Stimulated activated CD4-positive, alpha-beta T cell treated with anti-CD3 and anti-CD28 coated beads, Interleukin-4, amount 100 ng/mL, for 4 hours (primary cell): ENCODE measurements at places on chromosomes 2 and 18.

DNA sequence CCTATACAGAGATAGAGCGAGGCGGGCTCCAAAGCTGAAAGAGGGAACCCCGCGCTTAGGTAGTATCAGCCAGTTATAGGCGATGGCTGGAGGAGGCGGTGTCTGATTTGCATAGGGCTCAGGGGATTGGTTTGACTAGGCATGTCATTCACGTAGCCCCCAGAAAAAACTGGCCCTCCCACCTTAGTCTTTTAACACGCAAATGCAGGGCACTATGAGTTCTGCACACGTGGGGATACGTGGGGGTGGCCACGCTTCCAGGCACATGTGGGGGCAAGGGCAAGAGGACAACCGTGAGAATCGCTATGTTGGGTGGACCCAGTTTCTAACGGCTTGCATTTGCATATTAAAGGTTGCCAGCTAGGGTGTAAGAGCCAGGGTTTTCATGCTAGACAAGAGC lies 56.7 kb upstream of the MSTN start:
- no peak for DNase-seq

DNA sequence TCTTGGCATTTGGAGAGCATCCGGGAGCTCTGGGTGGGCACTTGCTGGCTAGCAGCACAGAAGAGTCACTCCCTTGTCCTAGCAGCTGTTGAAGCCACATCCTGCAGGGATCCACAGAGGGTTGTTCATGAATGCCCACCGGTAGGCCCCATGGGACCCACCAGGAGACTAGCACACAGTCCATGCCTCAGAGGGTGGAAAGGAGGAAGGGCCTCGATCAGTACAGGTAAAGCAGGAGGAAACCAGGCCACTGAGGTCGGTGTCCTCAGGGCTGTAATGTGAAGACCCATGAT lies 205.8 kb downstream of the SEPTIN10 start:
- no peak for DNase-seq

DNA sequence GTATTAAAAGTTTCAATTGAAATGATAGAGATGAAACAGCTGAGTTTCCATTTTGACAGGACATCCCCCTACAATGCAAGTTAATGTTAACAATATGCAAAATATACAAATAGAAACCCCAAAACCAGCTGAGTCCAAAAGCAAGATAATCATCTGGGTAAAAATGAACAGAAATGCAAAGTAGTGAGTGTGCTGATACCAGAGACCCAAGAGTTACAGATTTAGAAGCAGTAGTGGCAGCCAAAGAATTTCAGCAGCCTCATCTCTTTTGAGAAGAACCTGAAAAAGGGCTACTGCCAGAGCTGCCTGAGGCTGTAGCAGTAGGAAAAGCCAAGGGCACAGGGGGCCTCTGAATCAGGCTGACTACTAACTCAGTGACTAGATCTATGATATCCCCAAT lies 82.6 kb downstream of the THADA start:
- DNase-seq: no peak

DNA sequence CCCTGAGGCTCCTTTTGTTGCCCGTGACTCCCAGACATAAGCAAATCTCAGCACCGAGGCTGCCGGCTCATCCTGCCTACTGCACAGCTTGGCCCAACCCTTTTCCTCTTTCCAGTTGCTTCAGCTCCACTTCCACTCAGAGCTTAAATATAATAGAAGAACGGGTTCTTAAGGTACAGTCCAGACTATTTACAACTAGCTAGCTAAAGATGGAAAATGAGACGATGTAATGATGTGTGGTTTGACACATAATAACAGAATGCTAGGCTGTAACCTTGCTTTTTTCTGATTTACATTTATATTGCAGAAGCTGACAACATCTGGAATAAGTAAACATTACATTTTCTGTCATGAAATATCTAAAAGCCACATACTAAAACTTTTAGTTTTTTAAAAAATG lies 26.9 kb upstream of the ATP9B start:
- DNase-seq: no peak

- no peak for DNase-seq
Observed at GRCh38 chr18:79504034-79504433, 108.3 kb downstream of the NFATC1 start.

- no peak for DNase-seq
Observed at GRCh38 chr2:231058761-231059550, 2.3 kb downstream of the PSMD1 start.

DNA sequence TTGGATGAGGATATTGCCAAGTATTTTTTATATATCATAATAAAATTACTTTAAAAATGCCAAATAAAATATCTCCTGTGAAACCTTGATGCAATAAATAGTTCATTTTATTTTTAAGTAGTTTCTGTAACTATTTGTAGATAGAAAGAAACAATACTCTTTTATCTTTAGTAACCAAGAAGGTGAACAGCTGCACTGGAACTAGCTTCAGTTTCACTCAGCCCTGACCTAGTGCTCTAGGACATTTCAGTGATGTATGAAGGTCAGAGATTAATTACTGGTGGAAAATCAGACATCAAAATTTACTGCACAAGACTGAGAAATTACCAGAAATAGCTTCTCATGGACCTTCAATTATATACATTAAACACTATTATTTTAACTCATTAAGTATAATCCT lies 1305.0 kb downstream of the CNTNAP5 start:
- no peak for DNase-seq

DNA sequence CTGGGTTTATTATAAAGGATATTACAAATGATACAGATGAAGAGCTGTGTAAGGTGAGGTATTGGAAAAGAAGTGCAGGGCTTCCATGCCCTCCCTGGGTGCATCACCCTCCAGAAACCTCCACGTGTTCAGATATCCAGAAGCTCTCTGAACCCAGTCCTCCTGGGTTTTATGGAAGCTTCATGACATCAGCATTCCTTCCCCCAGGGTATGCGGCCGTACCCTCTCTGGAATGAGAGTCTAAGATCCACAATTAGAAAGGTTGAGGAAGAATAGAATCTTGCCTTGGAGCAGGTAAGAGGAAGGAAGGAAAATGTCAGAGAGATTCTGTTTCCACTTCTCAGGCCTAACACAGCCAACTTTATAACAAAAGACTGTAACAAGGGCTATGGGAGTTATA lies 208.2 kb upstream of the DCC start:
- no peak for DNase-seq

DNA sequence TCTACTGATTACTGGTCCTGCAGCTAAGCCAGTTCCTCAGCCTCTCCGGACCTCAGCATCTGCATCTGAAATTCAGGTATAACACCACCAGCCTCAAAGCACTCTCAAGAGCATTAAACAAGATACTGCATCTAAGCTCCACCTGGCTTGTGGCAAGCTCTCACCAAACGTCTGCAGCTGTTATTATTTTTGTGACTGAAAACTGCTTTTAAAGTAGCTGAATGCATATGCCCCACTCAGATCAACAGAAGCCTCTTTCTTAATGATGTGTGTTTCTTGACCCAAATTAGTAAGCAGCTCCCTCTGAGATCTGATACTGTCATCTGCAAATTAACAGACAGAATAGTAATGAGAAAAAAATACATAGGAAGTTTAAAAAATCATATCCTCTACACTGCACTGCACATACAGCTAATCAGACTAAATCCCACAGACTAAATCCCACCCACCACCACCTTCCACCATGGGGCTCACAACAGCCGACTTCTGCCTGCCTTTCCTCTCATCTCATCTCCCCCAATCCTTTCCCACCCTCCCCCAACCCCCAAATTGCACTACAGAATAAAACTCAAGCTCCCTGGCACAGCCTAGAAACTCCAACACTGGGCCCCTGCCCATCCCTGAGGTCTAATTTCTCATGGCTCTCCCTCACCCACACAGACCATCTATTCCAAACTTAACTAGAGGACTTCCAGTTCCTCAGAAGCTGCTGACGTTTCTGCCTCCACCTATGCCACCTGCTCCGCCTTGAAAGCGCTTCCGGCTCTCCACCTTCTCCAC lies 52.9 kb downstream of the TMEM163 start:
- DNase-seq: no peak

GRCh38 chr2:214035091-214035852 lies 375.6 kb upstream of the VWC2L start:
- no peak for DNase-seq

- no peak for DNase-seq
Observed at GRCh38 chr2:46389417-46389916, 89.9 kb upstream of the TMEM247 start.

DNA sequence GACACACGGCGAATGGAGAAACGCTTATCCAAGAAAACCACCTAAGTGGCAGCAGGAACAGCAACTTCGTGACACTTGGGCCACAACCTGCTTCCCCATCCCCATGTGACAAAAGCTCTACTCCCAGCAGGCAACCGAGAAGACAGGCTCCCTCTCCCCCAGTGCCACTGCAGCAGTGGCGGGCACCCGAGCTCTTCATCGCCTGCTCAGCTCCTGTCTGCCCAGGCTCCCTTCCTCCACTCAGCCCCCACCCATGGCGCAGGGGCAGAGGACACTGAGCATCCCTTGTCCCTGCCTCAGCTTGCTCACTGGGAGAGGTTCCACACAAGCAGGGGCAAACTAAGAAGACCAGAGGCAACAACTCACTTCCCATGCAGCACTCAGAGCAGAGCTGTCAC lies 22.9 kb downstream of the SLC66A2 start:
- DNase-seq: no peak

- no peak for DNase-seq
Observed at GRCh38 chr2:105403783-105404698, 5.2 kb upstream of the FHL2 start.

DNA sequence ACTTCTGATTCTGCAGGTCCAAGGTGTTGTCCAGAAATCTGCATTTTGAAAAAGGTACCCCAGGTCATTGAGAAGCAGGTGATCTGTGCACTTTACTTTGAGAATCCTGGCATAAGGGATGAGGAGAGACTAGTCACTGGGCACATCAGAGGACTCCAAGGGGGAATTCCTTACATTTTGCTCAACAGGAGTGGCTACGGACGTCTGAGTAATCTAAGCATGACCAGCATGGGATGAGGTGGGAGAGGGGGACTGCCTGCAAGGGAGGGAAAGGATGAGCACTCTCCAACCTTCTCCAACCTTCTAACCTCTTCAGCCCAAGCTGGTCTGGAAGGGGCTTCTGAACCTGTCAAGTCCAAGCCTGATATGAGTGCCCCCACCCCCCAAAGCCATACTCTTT lies 55.5 kb downstream of the MARCHF4 start:
- no peak for DNase-seq

GRCh38 chr2:234203135-234203984 lies 152.9 kb downstream of the SPP2 start:
- no peak for DNase-seq

DNA sequence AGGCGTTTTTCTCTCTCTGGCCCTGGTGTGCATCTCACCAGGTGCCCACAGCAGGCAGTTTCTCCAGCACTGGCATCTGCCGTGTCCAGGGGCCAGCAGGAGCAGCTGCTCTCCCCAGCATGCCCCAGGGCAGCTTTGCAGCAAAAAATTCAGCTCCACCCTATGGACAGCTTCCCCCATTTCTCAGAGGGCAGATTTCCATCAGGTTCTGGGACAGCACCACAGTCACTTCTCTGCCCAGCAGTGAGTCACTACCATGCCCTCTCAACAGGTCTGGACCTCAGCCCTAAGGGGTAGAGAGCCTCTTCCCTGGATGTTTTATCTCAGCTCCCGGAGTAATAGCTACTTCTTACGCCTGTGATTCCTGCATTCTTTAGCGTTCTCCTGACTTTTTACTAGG lies 170.2 kb upstream of the RAB12 start:
- no peak for DNase-seq

DNA sequence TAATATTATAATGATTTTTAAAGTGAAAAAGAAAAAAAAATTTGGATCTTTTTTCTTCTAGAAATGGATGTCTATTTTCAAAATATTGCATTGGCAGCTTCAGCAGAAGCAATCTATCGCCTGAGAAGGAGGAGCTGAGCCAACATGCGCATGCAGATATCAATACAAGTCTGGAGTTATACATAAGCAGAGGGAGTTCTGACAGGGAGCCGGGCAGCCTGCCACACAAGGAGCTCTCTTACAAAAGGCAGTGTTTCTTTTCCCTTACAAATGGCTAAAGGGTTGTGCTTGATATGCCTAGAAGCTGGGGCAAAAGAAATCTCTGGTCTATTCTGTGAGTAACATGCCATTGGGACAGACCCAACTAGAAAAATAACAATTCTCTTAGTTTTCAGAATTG lies 291.9 kb upstream of the TRIB2 start:
- no peak for DNase-seq

DNA sequence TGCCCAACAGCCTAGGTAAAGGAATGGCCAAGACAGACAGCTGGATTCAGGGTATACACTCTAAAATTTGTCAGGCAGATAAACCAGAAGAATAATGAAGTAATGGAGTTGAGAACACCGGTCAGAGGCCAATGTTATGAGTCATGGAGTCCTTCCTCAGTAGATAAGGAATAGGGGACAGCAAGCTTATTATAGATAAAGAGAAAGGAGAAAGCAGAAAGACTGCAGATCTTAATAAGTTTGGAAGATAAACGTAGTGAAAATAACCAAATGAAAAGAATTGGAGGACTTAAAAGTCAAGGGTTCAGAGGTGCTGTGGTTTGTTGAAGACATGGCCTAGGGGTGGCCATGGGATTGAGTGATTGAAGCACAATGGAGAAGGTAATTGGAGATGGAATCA lies 63.5 kb upstream of the NFE2L2 start:
- no peak for DNase-seq

DNA sequence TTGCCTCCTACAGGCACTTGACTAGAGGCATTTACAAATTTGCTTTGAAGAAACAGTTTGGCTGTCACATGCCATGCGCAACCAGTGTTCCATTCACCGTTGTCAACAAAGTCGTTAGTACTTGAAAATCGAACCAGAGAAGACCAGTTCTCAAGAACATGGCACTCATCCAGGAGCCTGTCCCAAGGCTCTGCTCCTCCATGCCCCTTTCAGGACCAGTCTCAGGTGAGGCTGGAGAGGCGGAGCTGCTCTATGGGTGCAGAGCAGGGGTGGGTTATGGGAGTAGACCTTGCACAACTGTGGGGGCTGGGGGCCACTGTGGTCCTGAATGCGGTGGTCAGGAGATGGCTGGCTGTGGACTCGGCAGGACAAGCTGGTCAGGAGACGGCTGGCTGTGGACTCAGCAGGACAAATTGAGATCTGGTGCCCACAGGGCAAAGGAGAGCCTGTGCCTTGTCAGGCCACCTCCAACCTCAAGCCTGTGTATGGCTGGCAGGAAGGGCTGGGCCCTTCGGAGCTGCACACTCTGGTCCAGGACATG lies 12.3 kb upstream of the ATP9B start:
- no peak for DNase-seq
